ENCODE measurements at places on chromosomes 3 and 15.

DNA sequence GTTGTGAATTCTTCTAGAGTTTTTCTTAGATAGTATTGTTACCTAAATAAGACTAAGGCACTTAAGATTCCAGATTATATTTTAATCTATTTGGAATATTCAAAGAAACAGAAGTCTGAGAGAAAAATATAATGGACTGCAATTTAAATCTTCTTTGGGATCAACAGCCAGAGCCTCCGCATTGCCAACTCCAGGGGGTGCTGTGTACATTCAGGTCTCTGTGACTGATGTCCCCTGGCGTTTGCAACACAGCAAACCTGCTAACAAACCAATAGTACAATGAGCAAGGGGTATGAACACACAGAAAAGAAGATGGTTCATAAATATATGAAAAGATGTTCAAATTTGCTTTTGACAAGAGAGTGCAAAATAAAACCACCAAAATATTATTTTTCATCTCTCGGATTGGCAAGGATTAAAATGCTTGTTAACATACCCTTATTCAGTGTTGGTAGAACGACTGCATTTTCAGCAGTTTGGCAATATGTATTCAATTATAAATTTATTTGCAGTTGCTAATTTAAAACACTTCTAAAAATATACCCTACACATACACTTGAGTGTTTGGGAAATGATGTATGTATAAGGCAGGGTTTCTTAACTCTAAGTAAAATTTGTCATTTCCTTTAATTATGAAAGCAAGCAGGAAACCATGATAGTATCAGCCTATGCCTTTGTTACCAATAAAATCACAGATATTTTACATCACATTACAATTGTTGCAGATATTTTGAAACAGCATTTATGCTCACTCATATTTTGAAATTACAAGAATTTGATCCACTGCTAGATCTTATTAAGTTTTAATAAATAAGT lies 16.1 kb upstream of the TM4SF1 start:
- no peak for DNase-seq

DNA sequence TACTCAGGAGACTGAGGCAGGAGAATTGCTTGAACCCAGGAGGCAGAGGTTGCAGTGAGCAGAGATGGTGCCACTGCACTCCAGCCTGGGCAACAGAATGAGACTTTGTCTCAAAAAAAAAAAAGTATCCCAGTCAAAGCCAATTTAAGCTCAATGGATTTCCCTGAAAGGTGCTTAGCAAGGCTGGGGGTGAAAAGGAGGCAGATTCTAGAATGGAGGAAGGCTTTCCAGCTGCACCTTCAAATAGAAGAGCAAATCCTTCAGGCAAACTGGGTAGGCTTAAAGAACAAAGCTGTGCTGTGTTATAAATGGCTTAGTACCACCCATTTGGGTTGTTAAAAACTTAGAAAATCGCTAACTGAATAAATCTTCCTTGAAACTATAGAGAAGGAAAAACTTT lies 3.0 kb upstream of the IFT57 start:
- no peak for DNase-seq

DNA sequence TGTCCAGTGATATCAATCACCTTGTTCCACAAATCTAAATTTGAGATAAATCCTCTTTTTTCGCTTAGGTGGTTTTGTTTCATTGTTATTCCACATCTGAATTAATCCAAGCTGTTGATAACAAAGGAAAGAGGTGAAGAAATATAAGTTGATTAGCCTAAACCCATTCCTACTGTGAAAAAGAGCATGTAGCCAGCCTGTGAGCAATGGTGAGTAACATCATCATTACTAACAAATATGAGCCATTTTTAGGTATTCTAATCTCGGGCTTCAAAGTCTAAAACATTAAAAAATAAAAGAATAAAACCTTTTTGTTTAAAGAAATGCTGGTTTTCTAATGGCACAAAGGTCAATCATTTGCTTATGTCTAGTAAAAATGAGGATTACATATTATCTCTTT lies 52.1 kb upstream of the P3H2 start:
- DNase-seq = no peak

DNA sequence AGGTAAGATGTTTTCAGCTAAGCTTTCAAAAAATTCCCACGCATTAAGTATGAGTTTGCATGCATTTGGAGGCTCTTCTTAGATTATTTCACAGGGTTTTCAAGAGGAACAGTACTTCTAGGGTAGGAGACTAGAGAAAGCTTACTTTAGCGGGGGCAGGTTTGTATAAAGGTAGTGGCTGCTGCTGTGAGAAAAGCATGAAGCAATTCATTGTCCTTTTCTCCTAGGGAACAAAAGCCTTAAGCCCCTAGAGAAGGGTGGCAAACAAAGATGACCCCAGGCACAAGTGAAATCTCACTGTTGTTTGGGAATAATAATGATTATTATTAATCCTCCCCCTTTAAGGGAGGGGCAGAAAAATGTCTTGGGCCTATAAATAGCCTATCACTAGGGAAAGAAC lies 310.7 kb downstream of the DIPK2A start:
- DNase-seq = no peak

DNA sequence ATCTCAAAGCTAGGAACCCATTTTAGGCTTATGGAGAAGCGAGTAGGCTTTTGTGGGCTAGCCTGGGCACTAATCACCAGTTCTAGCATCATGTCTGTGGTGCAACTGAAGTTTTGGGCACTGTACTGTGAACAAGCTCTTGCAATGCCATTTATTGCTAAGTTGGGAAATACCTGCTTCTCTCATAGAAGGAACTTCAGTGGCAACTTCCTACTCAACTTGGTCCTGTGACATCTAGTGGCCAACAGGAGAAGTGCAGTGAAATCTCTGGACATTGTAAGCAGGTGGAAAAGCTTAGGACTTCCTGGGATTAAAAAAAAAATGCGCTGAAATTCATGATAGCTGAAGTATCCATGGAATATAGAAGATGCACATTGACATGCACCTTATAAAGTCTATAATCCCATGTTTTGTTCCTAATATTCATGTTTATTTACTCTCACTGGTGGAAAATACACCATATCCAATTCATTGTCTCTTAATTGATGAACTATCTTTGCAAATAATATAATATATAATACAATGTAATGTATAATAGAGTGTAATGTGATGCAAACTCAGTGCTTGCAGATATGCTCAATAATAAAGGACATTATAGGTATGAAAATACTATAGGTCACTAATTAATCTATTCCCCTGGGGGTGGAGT lies 6.5 kb upstream of the ALDH1A3 start:
- DNase-seq = no peak

- DNase-seq = no peak
Measured at GRCh38 chr3:193207290-193208273, 33.4 kb upstream of the PLAAT1 start.

GRCh38 chr3:52620580-52620979 lies 65.1 kb downstream of the PBRM1 start:
- no peak for DNase-seq

- no peak for DNase-seq
Measured at GRCh38 chr3:45683417-45684326, 5.5 kb upstream of the SACM1L start.

DNA sequence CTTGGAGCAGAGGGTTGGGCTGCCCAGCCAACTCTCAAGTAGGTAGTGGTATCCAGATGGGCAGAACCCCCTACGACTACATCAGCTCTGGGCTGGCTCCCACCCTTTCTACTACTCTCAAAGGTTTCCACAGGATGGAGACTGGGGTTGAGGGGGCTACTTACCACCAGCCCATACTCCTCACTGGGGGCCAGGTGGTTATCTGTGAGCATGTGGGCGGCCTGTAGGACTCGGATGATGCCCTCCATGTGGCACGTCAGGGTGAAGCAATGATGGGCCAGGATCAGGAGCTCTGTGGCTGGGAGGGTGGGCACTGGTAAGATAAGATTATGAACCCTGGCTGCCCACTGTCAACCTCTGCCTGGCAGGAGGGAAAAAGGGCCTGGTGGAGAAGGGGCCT lies 33.4 kb downstream of the EIF3J start:
- no peak for DNase-seq

GRCh38 chr15:28881170-28881569 lies 4.6 kb upstream of the APBA2 start:
- no peak for DNase-seq

- DNase-seq = no peak
Measured at GRCh38 chr15:80636675-80637074, 58.4 kb upstream of the ABHD17C start.

DNA sequence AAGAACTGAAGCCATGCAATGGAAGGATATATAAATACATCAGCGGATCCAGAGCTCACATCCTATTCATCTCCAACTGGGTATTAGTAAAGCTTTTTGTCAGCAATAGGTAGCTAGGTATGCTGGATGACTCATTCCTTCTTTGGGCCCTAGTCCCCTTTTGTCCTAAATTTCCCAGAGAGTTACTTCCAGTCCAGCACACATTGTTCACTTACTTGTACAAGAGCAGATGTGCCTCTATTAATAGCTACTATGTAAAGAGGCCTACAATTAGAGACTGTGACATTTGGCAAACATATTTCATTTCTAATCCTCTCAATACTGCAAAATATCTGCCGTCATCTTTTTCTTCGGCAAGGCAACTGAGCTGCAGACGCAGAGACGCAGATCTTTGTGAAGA lies 1.7 kb upstream of the SLC4A7 start:
- no peak for DNase-seq

DNA sequence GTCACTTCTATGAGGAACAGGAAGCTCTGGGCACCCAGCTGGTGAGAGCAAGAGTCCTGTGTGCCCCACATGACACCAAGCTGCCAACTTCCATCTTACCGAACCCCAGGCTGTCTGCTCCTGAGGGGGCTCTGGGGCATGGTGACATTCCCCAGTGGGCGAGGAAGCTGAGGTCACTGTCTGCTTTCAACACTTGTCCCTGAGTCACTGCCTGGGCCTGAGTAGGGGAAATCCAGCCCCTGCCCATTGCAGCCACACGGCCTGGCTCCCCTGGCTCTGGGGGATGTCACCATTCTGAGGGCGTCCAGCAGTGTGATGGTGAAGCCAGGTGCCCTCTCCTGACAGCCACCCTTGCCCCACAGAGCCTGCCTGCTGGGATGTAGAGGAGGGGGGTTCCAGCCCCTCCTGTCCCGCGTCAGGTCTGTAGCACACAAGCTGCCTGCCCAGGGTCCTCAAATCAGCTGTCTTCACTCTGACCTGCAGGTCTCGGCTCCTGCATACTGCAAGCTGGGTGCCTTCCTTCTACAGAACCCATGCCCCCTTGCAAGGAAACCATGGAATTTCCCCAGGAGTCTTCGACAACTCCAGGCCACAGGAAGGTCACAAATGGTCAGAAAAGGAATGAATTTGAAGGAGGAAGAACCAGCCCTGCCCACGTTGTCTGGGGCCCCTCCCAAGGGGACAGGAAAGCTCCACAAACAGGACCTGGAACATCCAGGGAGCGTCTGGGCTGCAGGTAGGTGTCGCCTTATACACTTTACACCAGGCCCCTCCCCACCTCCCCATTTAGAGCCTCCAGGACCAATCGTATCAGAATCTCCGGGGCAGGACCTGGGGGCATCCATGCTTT lies 69.9 kb upstream of the GATM start:
- DNase-seq = no peak

- DNase-seq = no peak
Measured at GRCh38 chr3:87200060-87200647, 27.0 kb upstream of the CHMP2B start.

DNA sequence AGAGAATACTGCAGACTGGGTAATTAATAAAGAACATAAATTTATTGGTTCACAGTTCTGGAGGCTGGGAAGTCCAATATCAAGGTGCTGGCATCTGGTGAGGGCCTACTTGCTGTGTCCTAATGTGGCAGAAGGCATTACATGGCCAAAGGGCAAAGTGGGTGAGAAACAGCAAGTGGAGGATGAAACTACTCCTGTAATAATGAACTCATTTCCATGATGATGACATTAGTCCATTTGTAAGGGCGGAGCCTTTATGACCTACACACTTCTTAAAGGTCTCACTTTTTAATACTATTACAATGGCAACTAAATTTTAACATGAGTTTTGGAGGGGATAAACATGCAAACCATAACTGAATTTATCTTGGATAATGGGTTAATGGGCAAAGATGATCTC lies 139.6 kb upstream of the SGO1 start:
- DNase-seq = no peak

- DNase-seq = no peak
Measured at GRCh38 chr3:177150970-177151627, 46.2 kb downstream of the TBL1XR1 start.

GRCh38 chr3:10047876-10048275 lies 21.6 kb downstream of the FANCD2 start:
- no peak for DNase-seq

- no peak for DNase-seq
Measured at GRCh38 chr15:81755626-81756025, 290.2 kb downstream of the MEX3B start.

DNA sequence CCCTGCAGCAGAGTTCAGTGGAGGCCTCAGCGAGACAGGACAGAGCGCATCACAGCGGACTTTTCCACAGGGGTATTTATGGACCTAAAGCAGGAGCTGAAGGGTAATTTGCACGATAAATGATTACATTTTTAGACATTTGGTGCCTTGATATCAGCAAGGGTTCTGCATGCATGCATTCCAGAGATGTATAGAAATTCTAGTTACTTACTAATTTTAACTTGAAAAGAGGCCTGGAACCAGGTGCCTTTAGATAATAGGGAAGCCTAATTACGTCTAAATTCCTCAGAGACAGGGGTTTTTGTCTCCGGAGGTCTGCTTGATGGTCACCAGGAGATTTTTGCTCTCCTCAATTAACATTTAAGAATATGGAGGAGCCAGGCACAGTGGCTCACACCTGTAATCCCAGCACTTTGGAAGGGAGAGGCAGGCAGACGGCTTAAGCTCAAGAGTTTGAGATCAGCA lies 79.8 kb upstream of the MFGE8 start:
- no peak for DNase-seq

- no peak for DNase-seq
Measured at GRCh38 chr3:72379500-72380187, 468.6 kb downstream of the SHQ1 start.

GRCh38 chr3:186365202-186365974 lies 3.4 kb upstream of the DGKG start:
- DNase-seq = no peak

GRCh38 chr3:81363816-81364215 lies 397.6 kb downstream of the GBE1 start:
- DNase-seq = no peak

DNA sequence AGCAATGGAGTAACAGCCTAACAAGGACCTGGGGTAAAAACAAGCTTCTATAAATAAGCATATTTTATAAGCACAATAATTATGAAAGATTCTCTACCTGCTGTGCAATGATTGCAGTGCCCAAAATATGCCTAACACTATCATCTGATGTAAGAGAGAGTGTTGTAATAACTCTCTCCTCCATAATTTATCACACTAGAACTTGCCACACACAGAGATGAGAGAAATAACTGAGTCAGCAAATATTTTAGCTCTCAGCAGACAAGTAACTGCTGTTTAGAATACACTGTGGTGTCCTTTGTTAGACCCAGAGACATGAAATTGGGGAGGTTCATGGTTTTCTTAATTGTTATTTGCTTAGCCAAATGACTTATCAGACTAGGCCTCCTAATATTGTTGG lies 105.3 kb upstream of the ACP3 start:
- no peak for DNase-seq
